ENCODE measurements at places on chromosomes 6 and 20.

GRCh38 chr6:170080169-170080827 is 210.6 kb downstream of the DLL1 start:
- DNase-seq = no peak

DNA sequence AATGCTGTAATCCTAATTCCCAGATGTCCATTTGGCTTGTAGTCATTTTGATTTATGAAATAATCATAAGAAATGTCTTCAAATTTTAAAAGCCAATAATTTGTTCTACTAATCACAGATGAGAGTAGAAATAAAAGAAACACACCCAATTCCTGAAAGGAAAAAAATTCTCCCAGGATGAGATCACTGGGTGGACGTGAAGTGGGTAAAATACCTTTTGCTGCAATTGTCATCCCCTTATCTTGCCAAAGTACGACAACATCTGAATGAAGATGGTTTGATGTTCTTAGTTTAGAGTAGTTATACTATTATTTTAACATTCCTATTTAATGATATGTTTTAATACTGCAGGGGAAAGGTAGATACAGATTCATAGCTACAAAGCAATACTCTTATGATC is 33.7 kb downstream of the MTHFD1L start:
- DNase-seq = no peak

DNA sequence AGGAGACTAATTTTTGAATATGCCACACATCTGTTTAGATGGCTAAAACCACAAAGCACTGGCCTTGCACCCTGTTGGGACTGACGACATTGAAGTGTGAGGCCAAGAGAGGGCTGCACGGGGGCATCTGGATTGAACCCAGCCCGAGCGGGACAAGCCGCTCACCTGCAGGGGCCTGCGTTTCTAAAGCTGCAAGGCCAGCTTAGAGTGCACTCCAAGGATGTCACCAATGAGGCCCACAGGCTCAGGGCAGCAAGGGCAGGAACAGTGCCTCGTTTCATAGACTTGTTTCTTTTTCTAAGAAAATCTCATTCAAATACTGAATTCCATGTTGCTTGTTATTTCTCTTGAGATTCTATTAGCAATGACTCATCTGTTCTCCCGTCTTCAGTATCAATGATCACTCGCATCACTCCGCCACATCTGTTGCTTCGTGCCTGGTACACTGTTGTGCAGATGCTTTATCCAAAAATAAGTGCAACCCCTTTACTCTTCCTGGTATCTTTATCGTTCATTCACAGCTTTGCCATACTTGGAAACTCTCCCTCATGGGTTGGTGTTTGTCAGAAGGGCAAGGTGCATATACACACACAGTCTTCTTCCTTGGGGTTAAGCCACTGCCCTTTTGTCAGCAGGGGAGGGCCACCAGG is 120.1 kb downstream of the IRF4 start:
- DNase-seq = no peak

DNA sequence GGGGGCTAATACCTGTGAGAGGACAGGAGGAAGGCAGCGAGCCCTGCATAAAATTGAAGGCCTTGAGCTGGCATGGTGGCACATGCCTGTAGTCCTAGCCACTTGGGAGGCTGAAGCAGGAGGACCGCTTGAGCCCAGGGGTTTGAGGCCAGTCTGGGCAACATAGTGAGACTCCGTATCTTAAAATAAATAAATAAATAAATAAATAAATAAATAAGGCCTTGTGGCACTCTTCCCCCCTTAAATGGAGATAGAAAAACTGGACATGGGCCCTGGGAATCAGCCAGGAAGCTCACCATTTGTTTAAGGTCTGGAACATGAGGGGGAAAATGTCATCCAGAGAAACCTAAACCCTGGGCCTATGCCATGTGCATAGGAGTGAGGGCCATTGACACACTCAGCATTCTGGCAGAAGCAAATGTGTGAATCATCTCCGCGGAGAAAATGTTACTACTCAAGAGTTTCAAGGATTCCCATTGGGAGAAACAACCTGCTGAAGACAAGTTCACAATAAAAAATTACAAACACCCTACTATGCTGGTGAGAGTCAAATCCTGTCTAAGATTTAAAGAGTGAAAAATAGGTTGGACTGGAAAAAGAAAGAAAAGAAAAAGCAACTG is 51.9 kb upstream of the UBR2 start:
- no peak for DNase-seq

DNA sequence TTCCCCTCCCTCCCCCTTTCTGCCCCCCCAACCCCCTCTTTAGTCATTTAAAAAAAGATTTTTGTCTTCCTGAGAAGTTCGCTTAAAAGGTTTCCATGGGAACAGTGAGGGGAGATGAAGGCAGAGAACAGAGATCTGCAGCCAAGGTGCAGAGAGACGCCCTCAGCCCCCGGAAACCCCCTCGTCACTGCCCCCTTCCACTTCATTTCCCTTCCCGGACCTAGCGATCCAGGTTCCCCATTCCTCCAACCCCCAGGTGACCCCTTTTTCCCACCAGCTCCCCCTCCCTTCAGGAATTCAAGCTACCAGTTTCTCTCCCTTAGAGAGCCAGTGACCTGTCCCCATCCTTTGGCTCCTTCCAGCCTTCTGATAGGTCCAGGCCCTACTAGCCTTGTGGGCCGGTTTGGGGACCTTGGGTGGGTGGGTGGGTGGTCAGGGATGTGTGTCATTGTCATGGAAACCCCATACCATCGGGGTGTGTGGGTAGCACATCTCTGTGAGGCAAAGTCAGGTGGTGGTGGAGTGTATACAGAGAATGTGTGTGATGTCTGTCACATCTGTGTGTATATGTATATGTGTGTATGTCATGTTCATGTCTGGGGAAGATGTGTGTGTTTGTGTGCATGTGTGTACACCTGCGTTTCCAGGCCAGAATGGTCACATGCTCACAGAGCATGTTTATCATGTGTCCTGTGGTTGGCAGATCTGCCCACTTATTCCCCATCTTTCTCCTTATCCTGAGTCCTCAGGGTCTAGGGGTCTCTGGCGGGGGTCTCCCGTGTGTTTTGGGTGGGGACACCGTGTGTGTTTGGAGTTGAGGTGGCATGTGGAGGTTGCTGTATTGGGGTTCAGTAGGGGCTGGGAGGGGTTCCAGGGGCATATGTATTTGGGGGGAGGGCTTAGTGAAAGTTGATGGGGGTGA is 7.0 kb downstream of the SYNGAP1 start:
- DNase-seq = no peak

DNA sequence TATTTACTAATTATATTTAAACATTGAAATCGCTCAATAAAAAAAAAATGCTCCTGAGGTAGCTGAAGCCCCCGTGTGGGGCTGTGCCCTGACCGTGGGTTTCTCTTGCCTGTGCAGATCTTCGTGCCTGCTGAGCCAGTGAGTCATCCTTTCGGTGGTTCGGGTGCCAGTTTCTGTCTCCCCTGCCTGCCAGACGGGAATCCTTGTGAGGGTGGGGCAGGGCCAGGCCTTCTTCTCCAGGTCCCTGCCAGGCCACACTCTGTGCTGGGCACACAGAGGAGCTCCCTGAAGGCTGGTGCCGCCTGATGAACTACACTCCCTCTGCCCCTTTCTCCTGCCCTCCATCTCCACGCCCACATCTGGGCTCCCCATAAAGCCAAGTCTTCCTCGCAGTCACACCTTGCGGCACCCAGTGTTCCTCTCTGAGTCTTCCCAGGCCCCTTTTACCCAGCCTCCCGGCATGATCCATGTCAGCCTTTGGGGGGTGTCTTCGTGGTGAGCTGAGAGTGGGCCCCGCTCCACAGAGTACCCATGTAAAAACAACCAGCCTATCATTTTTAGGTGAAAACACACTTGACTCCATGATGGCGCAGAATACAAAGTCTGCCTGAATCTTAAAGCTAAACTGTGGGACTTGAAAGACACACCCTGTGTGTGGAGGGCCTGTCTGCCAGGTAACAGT is 19.3 kb downstream of the FGD2 start:
- DNase-seq = no peak

DNA sequence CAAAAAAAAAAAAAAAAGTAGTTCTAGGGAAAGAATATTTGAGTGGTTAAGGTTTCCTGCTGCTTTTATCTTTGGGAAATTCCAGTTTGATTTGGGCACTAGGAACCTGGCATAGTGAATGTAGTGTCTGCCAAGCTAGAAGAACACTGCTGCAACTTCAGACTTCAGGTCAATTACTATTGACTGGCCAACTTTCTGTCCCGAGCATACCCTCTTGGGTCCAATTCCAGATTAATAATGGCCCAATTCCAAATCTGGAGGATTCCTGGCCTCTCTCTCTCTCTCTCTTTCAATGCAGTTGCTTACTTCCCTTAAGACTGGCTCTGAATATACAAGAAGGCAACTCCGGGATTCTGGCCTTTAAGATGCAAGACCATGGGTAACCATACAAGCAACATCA is 74.9 kb downstream of the ANKEF1 start:
- no peak for DNase-seq

DNA sequence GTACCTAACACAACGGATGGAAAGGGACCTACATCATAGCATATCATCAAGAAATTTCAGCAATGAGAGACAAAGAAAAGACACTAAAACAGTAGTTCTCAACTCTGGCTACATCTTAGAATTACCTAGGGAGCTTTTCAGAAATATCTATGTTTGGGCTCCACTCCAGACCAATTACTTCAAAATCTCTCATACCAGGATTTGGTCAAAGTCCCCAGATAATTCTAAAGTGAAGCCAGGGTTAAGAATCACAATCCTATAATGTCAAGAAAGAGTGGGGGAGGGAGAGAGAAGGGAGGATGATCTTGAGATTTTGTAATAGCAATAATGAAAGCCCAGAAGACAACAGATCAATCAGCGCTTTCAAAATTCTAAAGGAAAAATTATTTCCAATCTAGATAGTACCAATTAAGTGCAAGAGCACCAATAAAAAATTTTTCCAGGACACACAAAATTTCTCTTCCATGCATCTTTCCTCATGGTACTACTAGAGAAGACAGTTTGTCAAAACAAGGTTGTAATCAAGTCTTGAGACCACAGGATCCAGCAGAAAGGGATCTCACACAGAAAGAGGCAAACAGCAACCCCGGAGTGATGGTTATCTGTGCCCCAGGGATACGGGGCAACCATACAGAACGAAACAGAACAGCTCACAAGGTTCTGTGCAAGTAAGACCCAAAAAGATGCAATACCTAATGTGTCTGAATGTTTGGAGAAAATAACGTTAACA is 152.9 kb upstream of the DST start:
- DNase-seq = no peak

DNA sequence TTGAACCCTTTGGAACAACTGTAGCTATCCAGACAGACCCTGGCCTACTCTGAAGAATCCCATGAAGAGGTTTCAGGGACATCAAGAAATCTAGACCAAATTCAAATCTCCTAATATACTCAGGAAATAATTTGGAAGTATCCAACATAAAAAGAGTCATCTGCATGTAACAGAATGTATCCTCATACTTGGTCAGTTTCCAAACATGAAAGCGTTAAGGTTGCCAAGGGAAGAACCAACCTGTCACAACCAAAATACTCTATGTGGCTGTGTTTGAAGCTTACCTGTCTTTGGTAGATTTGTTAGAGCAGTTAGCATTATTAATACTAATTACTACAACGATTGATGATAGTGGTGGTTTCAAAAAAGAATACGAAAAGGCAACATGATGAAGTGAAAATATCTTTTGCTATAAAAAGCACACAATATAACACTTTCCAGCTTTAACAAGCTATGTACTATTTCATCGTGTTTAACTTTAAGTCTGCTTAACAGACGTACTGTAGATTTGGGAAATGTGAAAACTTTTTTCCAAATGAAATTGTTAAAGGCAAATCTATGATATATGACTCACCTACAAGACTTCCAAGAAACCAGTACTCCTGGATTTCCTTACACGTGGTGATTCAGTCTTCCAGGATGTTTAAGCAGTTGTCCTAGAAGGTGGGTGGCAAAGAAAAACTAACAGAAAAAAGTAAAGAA is 46.6 kb upstream of the ENPP1 start:
- no peak for DNase-seq

DNA sequence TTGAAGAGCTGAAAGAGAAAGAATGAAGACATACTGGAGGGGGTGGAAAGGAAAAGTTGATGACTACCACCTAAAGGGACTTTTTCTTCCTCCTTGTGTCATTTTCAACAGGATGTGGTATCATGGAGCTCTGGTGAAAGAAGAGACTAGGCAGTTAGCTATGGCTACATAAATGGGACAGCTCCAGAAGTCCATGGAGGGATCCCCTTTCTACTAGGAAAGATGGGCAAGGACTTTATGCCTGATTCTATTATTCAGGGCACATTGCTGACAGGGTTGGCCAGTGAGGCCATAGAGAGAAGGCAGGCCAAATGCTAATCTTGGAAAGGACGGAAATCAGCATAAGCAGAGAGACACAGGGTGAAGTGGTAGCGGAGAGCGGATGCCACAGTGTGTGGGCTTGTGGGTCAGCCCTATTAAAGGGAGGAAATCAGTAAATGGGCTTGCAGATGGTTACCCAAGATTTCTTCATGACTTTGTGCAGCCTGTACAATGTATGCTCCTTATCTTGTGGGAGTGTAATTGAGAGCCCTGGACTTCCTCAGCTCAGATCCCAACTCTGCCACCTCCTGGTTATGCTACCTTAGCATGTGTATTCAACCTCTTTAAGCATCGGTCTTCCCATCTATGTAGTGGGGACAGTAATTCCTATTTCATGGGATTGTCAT is 77.4 kb upstream of the TMEM170B start:
- no peak for DNase-seq

GRCh38 chr20:41308726-41309413 is 8.7 kb downstream of the ZHX3 start:
- DNase-seq = no peak

DNA sequence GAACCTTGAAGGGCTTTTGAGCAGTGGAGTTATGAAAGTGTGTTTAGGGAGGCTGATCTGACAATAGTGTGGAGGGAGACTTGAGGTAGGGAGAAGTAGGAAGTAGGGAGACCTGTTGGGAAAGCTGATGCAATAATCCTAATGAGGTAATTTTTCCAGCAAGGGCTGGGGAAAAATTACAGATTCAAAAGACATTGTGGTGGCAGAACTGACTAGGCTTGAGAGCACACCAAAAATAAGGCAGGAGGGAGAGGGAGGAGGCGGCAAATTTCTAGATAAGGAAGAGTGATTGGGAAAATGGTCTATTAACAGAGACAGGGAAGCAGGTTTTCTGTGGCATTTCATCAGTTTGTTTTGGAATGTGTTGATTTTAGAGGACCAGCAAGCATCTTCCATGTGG is 5.5 kb downstream of the PRRT1 start:
- DNase-seq = no peak

DNA sequence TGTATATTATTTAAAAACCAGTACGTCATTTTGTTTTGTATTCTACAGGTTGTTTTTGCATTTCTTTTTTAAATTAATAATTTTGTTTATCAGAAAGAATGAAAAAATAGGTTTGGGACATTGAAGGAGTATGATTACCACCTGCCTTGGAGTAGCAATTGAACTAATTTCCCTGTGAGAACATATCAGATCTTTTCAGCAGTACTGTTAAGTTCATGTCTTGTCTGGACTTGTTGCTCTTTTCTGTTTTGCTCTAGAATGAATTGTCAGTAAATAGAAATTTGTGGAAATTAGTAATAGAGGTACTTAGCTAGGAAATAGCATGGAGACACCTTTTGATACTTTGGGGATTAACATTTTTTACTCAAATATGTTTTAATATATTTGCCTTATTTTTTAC is 24.3 kb downstream of the HSF2 start:
- no peak for DNase-seq

- no peak for DNase-seq
These were observed 10.1 kb downstream of the MYLK4 start for GRCh38 chr6:2740581-2740980.
